Endothelial cell of umbilical vein (primary cell): ENCODE measurements at places on chromosomes 13 and 19. TPM values are rescaled to one million over a fixed set of nuclear protein-coding genes. Genes with fewer than 3 reads are reported as not detected.

DNA sequence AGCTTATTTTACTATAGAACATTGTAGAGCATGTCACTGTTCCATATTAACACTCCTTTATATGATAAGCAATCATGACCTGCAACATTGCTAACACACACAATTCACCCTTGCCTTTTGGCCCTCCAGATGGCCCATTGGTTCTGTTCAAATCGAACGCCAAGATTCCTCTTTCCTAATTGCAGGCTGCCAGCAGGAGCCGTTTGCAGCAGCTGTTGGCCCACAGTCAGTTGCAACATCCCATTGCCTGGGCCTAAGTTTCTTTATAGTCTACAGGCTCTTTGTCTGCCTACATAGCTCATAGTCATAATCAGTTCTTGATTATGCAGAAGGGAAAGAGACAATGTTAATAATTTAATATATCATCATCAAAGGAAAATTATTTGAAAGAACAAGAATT lies 37.6 kb downstream of the KCTD12 start:
- no peaks in the 10 kb centered on the region for H3K36me3 ChIP-seq
- peaks cover 13% of the 10 kb centered on the region for H3K4me1 ChIP-seq
- H3K4me3 ChIP-seq = no peak overlapping the region
- DNase-seq = no peak

MATK gene
- total RNA-seq = not detected in 2 replicates

ZNF813 gene
- total RNA-seq = 2.3 TPM in 2 replicates

SH2D3A gene
- total RNA-seq = 0.53 TPM in 1 of 2 replicates, not detected in the other

AP1M2 gene
- total RNA-seq = not detected in 2 replicates

GRCh38 chr13:65727070-65727469 lies 1503.1 kb downstream of the PCDH9 start:
- H3K27me3 ChIP-seq = no peaks in the 10 kb centered on the region
- DNase-seq = no peak
- H3K4me1 ChIP-seq = no peaks in the 10 kb centered on the region
- no peaks in the 10 kb centered on the region for H3K36me3 ChIP-seq
- H3K4me3 ChIP-seq = no peak overlapping the region

GRCh38 chr19:41997121-41997850 lies 3.3 kb upstream of the ATP1A3 start:
- DNase-seq = no peak
- H3K27ac ChIP-seq = no peak overlapping the region
- H3K4me3 ChIP-seq = no peak overlapping the region
- no peaks in the 10 kb centered on the region for H3K36me3 ChIP-seq
- H3K27me3 ChIP-seq = peaks cover 19% of the 10 kb centered on the region
- no peaks in the 10 kb centered on the region for H3K4me1 ChIP-seq

ZNF83 gene
- total RNA-seq = 39.3 and 41.4 TPM in 2 replicates
